ENCODE measurements at places on chromosomes 6 and 20. TPM values are rescaled to one million over a fixed set of nuclear protein-coding genes. Genes with fewer than 3 reads are reported as not detected.

Gene SRSF12
- under 0.01 TPM for total RNA-seq

Gene POM121L2
- not detected for total RNA-seq

Gene TBC1D22B
- 4.7 TPM for total RNA-seq

Gene PI16
- total RNA-seq, result not detected

Gene ADRM1
- 145 TPM for total RNA-seq

Gene SCGN
- not detected for total RNA-seq

Gene AKIRIN2
- 22.6 TPM for total RNA-seq

Data from bronchial epithelial cell (primary cell).